ENCODE measurements at places on chromosomes 3 and 15. TPM values are rescaled to one million over a fixed set of nuclear protein-coding genes. Genes with fewer than 3 reads are reported as not detected.

Gene MBD4
- total RNA-seq: 13.8 TPM

DNA sequence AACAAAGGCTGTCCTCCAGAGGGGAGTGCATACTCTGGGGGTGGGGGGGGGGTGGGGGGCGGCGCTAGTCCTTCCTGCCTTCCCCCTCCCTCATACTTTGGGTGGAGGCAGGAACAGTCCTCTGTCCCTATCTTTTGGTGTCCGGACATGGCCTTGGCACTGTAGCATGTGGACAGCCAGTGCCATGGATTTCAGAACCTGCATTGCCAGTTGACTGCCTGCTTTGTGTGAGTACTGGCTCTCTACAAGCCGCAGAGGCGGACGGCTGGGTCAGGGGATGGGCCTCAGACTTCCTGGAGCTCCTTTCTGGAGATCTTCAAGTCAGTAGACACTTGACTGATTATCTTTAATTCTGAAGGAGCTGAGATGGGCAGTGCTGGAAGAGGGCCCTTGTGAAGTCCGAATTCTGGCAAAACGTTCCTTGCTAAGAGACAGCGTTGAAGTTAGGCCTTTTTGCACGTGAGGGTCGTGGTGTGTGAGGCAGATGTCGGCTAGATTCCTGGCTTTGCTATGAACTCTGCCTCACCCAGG is 2.5 kb downstream of the CLDN11 start:
- H3K27ac ChIP-seq: peak overlapping the region; percentile 88
- no peaks in the 10 kb centered on the region for H3K27me3 ChIP-seq

DNA sequence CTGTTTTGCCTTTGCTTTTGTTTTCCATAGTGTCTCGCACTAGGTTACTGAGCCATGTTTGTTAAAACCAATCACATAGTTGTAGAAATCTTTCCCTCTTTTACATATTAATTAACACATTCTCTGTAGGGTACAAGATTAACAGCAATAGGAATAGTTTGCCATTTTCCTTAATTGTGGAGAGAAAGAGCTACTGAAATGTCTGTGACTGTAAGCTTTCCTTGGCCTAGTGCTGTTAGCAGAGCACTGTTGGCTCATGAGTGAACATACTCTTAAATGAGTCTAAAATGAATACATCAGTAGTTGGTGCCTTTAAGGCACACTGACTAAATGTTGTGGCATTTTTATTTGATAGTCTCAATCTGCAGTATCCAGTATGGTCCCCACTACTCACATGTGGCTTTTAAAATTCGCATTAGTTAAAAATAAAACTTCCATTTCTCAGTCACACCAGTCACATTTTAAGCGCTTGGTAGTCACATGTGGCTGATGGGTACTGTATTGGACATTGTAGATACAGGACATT is 28.2 kb downstream of the CHD2 start:
- H3K27ac ChIP-seq: no peak overlapping the region
- no peak for DNase-seq
- H3K36me3 ChIP-seq: no peaks in the 10 kb centered on the region
- H3K4me3 ChIP-seq: no peak overlapping the region
- H3K4me1 ChIP-seq: no peaks in the 10 kb centered on the region

- H3K27ac ChIP-seq: peak overlapping the region; percentile 85
- peaks cover 22% of the 10 kb centered on the region for H3K4me1 ChIP-seq
- no peaks in the 10 kb centered on the region for H3K27me3 ChIP-seq
- peak; percentile 93 for DNase-seq
Measured at GRCh38 chr3:134464064-134464688, 21.6 kb downstream of the ANAPC13 start.

DNA sequence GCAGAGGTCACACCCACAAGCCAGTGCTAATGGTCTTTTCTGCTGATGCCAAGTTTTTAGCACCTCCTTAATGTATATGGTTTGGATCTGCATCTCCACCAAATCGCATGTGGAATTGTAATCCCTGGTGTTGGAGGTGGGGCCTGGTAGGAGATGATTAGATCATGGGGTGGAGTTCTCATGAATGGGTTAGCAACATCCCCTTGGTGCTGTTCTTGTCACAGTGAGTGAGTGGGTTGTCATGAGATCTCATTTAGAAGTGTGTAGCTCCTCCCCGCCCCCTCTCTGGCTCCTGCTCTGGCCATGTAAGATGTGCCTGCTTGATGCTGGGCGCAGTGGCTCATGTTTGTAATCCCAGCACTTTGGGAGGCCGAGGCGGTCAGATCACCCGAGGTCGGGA is 37.3 kb upstream of the KLHL6 start:
- DNase-seq: no peak
- no peaks in the 10 kb centered on the region for H3K27me3 ChIP-seq

- H3K27ac ChIP-seq: no peak overlapping the region
- no peaks in the 10 kb centered on the region for H3K4me1 ChIP-seq
- no peak for DNase-seq
- H3K36me3 ChIP-seq: no peaks in the 10 kb centered on the region
Measured at GRCh38 chr15:81529481-81529880, 155.5 kb upstream of the TMC3 start.

- H3K27me3 ChIP-seq: no peaks in the 10 kb centered on the region
- H3K27ac ChIP-seq: no peak overlapping the region
- H3K36me3 ChIP-seq: no peaks in the 10 kb centered on the region
- no peak for DNase-seq
- no peak overlapping the region for H3K4me3 ChIP-seq
Measured at GRCh38 chr3:115151921-115152320, 4.8 kb upstream of the ZBTB20 start.

Gene PLXNB1
- 133 TPM for total RNA-seq

GRCh38 chr3:173567997-173568396 is 170.5 kb downstream of the NLGN1 start:
- no peak for DNase-seq
- no peaks in the 10 kb centered on the region for H3K27me3 ChIP-seq
- no peak overlapping the region for H3K4me3 ChIP-seq
- no peaks in the 10 kb centered on the region for H3K36me3 ChIP-seq

DNA sequence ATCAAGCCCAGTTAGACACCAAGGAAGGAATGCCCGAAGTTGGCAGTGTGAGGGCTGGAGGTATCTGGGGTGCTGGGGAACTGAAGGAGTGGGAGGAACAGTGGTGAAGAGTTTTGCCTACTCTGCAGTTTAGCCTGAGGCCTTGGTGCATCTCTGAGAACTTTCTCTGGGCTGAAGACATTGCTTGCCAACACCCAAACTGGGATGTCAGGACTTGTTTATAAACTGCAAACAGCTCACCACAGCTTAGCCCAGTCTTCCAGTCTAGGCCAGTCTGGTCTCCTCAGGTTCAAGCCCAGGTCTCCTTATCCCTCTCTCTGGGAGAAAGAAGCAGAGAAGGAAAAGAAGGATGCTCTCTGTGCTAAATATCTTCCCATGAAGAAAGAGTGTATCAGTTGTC is 68.0 kb upstream of the BOC start:
- no peak for DNase-seq
- no peak overlapping the region for H3K27ac ChIP-seq
- H3K4me1 ChIP-seq: no peaks in the 10 kb centered on the region
- no peaks in the 10 kb centered on the region for H3K27me3 ChIP-seq
- H3K36me3 ChIP-seq: no peaks in the 10 kb centered on the region
- no peak overlapping the region for H3K4me3 ChIP-seq

DNA sequence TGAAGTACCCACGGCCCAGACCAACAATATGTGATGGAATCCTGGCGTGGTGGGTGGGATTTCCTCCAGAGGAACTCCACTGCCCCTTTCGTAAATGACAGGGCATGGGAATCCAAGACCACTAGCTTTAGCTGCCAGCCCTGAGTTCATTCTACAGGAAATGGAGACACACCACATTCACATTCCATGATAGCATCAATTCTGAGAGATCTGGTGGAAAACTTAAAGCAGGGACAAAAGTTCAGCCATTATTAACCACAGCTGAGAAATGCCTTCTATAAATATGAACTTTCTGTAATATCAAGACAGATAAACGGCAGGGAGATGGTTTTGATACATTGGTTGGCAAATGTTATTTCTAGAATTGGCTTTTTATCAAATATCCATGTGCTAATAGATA is 98.2 kb downstream of the FBN1 start:
- no peak for DNase-seq
- H3K36me3 ChIP-seq: no peaks in the 10 kb centered on the region
- H3K27me3 ChIP-seq: no peaks in the 10 kb centered on the region
- peak overlapping the region; percentile 23 for H3K27ac ChIP-seq

DNA sequence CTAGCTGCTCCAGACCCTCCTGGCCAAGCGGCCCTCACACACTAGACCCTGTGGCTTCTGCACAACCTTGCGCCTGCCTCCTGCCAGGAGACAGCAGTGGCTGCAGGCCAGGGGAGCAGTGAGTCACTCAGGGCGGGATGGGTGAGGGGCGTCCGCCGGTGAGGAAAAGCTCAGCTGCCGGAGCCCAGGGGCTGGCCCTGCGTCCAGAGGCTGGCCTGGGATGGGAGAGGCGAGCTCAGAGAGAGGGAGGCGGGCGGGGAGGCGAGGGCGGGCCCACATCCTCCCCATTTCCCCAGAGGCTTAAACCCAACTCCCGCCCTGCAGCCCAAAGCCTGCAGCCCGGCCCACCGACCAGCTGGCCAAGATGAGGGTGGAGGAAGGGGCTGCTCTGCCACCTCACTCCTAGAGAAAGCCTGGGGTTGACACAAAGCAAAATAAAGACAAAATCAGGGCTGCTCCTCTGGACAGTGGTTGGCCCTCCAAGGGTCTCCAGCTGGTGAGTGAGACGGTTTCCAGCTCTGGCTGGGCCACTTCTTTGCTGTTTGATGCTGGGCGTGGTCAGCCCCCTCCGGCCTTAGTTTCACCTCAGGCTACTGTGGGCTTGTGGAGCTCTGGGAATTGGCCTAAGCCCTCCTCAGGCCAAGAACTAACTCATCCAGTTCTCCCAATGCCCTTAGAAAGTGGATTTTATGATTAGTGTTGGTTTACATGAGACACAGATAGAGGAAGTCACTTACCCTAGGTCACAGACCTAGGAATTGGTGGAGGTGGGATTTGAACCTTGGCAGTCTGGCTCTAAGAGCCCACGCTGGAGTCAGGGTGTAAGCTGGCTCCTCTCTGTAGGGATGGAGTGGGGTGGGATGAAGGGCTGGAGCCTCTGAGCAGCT is 50.6 kb downstream of the IQSEC1 start:
- H3K27me3 ChIP-seq: no peaks in the 10 kb centered on the region
- H3K4me3 ChIP-seq: no peak overlapping the region
- H3K27ac ChIP-seq: peak overlapping the region; percentile 40
- peaks cover 12% of the 10 kb centered on the region for H3K4me1 ChIP-seq

DNA sequence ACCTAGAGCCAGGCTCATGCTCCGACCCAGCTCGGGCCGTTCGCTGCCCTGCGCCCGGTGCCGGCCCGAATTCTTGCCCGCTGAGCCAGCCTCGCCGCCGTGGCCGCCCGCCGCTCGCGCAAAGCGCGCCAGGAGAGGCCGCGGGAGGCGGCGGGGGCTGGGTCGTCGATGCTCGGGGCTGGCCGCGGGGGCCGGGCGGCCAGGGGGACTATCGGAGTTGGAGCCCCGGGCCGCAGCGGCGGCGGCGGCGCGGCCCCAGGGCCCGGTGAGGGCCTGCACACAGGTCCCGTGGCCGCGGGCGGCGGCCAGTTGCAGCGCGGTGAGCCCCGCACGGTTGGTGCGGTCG is 1.1 kb downstream of the ANKRD63 start:
- H3K27ac ChIP-seq: no peak overlapping the region
- no peaks in the 10 kb centered on the region for H3K36me3 ChIP-seq
- H3K4me1 ChIP-seq: no peaks in the 10 kb centered on the region
- peaks cover 19% of the 10 kb centered on the region for H3K27me3 ChIP-seq
- peak overlapping the region; percentile 31 for H3K4me3 ChIP-seq

Gene C3orf20
- total RNA-seq: 0.73 TPM

- no peak for DNase-seq
- H3K4me3 ChIP-seq: no peak overlapping the region
- no peaks in the 10 kb centered on the region for H3K36me3 ChIP-seq
- H3K27ac ChIP-seq: no peak overlapping the region
- no peaks in the 10 kb centered on the region for H3K4me1 ChIP-seq
Measured at GRCh38 chr3:16258177-16258576, 6.6 kb downstream of the DPH3 start.

GRCh38 chr15:63481105-63481810 is 23.1 kb upstream of the USP3 start:
- H3K36me3 ChIP-seq: no peaks in the 10 kb centered on the region
- H3K27ac ChIP-seq: no peak overlapping the region
- no peak for DNase-seq

DNA sequence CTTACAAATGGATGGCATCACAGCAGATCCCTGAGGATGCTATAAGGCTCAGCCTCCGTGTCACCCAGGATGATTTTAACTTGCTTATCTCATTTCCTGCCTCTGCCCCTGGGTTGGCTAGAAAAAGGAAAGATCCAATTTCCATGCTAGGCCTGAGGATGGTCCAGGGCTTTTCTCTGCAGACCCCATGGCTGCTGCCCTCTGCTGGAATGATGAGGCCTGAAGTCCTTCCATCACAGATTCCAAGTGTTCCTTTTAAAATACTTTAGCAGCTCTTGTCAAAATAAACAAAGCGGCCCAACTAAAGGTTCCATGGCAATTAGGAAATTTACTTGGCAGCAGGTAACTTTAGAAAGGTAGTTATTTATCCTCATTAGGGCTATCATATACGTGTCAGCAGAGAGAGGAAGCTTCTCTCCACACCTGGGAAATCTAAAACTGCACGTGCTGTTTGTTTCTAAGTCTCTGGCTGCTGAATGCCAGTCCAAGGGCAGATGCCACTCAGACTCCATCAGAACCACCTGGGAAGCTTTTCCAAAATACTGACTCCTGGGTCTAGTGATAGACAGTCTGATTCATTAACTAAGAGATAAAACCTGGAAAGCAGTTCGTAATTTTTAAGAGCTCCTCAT is 401.9 kb upstream of the IL12A start:
- no peaks in the 10 kb centered on the region for H3K4me1 ChIP-seq
- no peak overlapping the region for H3K27ac ChIP-seq
- no peak for DNase-seq

Gene MAGI1
- total RNA-seq: 36.6 TPM

Gene CELSR3
- total RNA-seq: 1.3 TPM

GRCh38 chr15:74438721-74439316 is 5.1 kb upstream of the SEMA7A start:
- no peaks in the 10 kb centered on the region for H3K36me3 ChIP-seq
- H3K4me3 ChIP-seq: no peak overlapping the region
- no peaks in the 10 kb centered on the region for H3K27me3 ChIP-seq

- H3K36me3 ChIP-seq: no peaks in the 10 kb centered on the region
- no peak overlapping the region for H3K4me3 ChIP-seq
- H3K27me3 ChIP-seq: no peaks in the 10 kb centered on the region
- H3K4me1 ChIP-seq: peaks cover 5% of the 10 kb centered on the region
- DNase-seq: no peak
Measured at GRCh38 chr15:49962044-49962602, 156.9 kb downstream of the ATP8B4 start.

Gene DNAJA4
- 2.6 TPM for total RNA-seq

DNA sequence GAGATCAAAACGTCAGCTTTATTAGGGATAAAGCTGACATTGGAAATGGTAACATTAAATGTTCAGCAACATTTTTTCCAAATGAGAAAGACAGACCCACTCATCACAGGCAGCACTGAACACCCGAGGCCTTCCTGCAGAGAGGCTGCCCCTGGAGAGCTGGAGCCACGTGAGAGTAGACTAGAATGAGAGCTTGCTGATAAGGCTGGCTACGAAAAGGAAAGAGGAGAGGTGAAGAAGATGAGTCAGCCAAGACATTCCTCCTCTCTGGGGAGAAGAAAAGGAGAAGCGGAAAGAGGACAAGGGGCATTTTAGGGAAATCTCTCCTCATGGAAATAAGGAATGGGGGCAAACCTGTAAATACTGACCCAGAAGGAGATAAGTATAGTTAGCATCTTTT is 7.3 kb downstream of the CYP19A1 start:
- H3K4me1 ChIP-seq: no peaks in the 10 kb centered on the region
- no peak for DNase-seq
- no peaks in the 10 kb centered on the region for H3K27me3 ChIP-seq

GRCh38 chr15:58213587-58214338 is 75.6 kb downstream of the AQP9 start:
- no peaks in the 10 kb centered on the region for H3K27me3 ChIP-seq
- H3K36me3 ChIP-seq: no peaks in the 10 kb centered on the region
- no peak overlapping the region for H3K27ac ChIP-seq
- H3K4me3 ChIP-seq: no peak overlapping the region
- H3K4me1 ChIP-seq: no peaks in the 10 kb centered on the region

Measured in uterus (tissue), 4 donors.